ENCODE measurements at places on chromosomes 5 and 9.

DNA sequence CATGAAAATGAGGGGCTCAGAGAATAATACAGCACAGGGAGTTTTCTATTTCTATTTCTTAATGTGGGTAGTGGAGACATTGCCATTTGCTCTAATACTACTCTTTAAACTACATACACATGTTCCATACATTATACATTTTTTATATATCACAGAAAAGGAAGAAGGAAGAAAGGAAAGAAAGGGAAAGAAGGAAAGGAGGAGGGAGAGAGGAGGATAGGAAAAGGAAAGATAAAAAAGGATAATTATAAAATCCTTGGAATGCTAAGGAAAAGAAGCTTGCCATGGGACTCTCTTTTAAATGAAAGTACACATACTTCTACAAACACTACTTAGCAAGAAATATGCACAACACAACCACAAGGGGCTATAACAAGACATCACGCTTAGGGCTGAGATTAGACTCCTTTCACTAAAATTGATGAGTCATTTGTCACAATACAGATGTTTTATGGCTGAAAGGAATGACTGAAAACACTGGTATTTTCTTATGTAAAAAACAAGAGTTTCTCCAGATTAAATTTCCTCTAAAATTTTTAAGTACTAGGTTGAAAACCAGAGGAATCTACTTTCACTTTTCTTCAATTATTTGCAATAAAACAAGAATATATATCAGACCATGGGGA is 219.8 kb downstream of the ARL15 start:
- no peak for DNase-seq

DNA sequence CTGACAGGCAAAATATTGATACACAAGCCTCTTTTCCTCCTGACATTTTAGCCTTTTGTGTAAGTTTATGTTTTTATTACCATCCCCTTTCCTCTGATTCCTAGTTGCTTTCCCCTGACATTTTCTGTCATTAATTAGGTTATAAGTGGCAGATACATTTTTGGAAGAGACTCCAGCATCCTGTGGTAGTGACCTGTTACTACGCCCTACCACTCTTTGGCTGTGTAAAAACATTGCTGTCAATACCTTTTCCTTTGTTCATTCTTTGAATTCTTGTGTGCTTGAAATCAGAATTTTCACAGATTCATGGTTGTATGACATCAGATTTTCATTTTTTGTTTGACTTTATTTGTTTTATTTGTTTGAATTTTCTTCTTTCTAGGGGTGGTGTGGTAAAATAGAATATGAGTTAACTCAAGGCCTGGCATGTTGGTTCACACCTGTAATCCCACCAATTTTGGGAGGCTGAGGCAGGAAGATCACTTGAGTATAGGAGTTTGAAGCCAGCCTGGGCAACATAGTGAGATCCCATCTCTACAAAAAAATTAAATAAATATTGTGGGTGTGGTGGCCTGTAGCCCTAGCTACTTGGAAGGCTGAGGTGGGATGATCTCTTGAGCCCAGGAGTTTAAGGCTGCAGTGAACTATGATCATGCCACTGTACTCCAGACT is 43.4 kb downstream of the UBE2R2 start:
- no peak for DNase-seq

DNA sequence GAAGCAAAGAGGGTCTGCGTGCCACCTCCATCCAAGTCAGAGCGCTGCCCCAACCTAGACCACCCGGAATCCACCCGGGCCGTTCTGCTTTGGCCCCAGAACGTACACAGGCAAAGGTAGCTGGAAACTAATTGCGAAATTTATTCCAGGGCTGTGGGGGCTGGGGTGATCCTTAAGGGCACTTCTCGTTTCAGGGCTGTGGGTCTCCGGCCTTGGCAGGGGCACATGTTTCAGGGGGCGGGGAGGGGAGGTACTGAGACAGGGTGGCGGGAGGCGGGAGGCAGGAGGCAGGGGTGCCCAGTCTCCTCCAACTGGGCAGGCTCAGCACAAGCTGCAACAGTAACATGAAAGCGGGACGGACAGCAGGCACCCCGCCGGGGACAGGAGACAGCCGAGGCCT is 26.1 kb downstream of the NR5A1 start:
- DNase-seq = no peak

- DNase-seq = peak; percentile 71
Observed at GRCh38 chr9:136880651-136881050, 5.7 kb upstream of the TRAF2 start.

- no peak for DNase-seq
Observed at GRCh38 chr9:128216781-128217553, 13.8 kb downstream of the DNM1 start.

GRCh38 chr5:63960646-63961045 is 1.6 kb downstream of the HTR1A start:
- DNase-seq = no peak

- DNase-seq = no peak
Observed at GRCh38 chr5:32387841-32388240, 56.7 kb downstream of the ZFR start.

Measured in NCI-H524 (cell line).